Foreskin keratinocyte (primary cell): ENCODE measurements at places on chromosomes 13 and 19. TPM values are rescaled to one million over a fixed set of nuclear protein-coding genes. Genes with fewer than 3 reads are reported as not detected.

Gene CNFN
- total RNA-seq = 5.4 and 6.7 TPM in 2 replicates

Gene RXFP2
- not detected in 2 replicates for total RNA-seq

Gene OR2Z1
- not detected in 2 replicates for total RNA-seq

Gene MEX3D
- 26.2 and 27.9 TPM in 2 replicates for total RNA-seq

Gene DCLK1
- 0.11 TPM in 1 of 2 replicates, not detected in the other for total RNA-seq
